Posterior vena cava (tissue), 2 donors: ENCODE measurements at places on chromosomes 7 and 10. TPM values are rescaled to one million over a fixed set of nuclear protein-coding genes. Genes with fewer than 3 reads are reported as not detected.

The TSPAN33 gene
- total RNA-seq, result 5.2 TPM

The CLDN3 gene
- total RNA-seq, result not detected

DNA sequence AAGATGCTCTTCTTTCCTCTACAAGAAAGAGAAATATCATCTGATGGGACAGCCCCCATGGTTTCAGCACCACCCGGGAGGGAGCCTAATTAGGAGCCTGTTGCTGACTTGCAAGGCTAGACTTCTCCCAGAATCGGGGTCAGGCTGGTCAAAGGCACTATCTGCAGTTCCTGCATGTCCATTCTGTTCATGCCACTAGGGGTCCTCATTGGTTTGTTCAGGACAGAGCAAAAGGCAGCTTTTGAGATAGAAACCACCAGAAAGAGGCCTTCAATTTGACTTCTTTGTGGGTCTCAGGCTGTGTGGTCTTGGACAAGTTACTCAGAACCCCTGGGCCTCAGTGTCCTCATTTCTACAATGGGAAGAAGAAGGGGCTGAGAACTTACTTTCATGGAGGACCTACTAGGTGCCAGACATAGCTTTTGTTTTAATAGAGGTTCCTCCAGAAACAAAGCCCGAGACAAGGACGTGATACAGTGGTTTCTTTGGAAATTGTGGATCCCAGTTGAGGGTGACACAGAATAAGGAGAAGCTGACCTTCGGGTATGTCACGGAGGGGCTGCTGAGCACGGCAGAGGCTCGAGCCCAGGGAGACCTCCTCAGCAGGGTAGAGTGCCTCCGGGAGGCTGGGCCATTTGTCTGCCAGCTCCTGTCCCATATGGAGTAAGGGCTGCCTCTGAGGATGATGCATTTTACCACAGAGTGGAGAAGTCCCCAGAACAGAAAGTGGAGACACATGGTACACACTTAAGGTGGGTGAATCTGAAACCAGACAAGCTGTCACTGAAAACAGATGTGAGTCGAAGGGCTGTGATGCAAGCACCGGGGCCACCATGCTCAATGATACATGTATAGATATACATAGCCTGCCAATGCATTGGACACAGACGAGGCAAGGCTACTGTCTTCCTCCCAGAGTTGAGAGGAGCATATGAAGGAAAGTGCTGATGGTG lies 33.1 kb upstream of the NEUROD6 start:
- DNase-seq, result no peak

DNA sequence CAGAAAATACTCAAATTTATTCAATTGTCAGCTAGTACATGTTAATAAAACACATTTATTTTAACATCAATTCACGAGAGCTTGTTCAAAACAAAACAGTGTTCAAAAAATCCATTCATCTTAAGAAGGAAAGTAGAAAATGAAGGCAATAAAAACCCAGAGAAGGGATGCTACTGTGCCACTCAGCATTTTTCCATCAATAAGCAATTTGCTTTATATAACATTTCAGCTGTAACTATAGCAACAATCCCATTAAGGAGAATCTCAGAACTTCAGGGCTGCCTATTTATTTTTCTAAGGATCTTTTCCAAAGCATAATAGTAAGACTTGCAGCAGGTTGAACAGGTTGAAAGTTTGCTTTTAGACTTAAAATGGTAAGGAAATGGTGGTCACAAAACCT lies 190.5 kb downstream of the PCLO start:
- DNase-seq, result no peak

GRCh38 chr7:80891259-80891544 lies 27.6 kb downstream of the SEMA3C start:
- no peak for DNase-seq

- DNase-seq, result no peak
Observed at GRCh38 chr10:3942937-3943489, 158.0 kb upstream of the KLF6 start.

- DNase-seq, result no peak
Observed at GRCh38 chr7:20241911-20242261, 24.7 kb upstream of the MACC1 start.

DNA sequence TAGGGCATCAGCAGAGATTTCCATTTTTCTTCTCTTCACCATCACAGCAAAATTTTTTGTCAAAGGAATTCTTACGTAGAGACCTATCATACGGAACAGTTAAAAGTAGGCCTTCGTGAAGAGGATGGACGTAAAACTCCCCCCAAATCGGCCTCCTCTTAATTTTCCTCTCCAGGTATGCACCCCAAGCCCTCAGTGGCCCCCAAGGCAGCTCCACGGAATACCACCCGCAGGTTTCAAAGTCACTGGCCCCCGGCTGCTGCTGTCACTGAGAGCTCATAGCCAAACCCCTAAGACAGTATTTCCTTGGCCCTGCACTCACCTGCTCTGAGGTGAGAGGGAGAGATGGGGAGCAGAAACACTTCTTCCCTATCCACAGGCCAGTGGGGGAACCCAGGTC lies 8.8 kb downstream of the PODXL start:
- DNase-seq, result no peak
